Activated CD4-positive, CD25-positive, alpha-beta regulatory T cell treated with anti-CD3 and anti-CD28 coated beads, Interleukin-2, amount 50 U/mL, for 72 hours (primary cell): ENCODE measurements at places on chromosomes 3 and 15.

- DNase-seq: no peak
These were observed 5.8 kb upstream of the TOPAZ1 start for GRCh38 chr3:44235604-44236484.

DNA sequence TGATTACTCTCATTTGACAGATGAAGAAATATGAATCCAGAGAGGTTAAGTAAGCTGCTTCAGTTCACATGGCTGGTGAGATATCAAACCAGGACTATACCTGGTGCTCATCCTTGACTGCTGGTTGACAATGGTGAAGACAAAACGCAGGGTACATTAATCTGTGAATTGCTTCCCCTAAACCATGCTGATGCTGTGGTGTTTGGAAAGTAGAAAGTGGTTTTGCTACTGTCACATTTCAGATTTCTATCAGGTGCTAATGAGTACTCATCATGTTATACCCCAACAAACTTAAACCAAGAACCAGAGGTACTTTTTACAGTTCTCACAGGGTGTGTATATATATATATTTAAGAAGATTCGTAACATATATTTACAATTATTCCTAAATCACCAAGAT, 85.0 kb upstream of the PRTG start:
- no peak for DNase-seq

GRCh38 chr3:50299929-50300680, 900 bp upstream of the HYAL3 start:
- no peak for DNase-seq

DNA sequence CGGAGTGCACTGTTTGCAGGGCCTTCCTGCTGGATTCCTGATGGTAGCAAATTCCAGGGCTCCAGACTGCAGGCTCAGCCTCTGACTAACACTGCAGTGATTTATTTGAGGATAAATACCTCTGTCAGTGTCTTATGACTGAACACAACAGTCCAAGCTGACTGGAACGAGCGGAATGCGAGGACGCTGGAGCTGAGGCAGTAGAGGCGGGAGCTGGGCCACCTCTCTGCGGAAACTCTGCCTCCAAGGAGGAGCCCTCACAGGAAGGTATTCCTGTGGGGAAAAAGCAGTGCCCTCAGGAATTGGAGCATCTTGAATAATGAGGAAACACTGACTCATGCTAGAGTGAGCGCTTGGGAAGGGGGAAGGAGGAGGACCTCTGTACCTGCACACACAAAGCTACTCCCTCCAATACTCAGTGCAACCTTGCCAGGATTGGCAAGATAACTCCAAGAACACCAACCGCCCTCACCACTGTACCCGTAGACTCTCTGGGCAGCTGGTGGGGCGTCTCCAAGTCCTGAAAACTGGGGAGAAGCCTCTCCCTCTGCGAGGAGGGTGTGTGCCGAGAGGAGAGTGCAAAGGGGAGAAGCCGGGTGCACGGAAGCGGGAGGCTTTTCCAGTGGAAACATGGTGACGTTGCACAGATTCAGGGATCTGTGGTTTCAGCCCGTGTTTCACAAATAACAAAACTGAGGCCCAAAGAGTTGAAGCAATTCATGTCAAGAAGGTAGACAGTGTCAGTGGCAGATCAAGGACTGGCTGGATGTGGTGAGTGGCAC, 43.0 kb downstream of the VGLL4 start:
- DNase-seq: no peak

DNA sequence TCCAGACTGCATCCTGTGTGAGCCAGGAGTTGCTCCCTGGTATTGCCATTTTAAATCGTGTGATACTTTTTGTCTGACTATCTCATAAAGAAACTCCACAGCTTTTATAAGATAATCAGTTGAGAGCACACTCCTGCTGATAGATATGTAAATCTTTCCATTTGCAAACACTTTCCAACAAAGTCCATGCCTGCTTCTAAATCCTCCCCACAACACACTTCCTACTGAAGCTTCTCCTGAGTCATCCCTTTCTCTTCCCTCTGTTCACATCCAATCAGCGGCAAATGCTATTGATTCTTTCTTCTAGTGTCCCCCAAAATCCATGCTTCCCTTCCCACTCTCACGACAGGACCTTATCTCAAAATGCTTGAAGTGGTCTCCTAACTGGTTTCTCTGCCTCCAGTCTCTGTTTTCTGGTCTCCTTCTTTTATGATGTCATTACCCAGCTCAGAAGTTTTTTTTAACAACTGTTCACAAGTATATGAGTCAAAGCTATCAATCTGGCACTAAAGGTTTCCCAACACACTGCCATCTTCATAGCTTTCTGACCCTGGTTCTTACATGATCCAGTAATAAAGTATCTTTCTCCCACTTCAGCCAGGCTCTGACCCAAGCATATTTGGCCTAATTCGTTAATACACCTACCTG, 4.5 kb upstream of the WWTR1 start:
- DNase-seq: no peak

DNA sequence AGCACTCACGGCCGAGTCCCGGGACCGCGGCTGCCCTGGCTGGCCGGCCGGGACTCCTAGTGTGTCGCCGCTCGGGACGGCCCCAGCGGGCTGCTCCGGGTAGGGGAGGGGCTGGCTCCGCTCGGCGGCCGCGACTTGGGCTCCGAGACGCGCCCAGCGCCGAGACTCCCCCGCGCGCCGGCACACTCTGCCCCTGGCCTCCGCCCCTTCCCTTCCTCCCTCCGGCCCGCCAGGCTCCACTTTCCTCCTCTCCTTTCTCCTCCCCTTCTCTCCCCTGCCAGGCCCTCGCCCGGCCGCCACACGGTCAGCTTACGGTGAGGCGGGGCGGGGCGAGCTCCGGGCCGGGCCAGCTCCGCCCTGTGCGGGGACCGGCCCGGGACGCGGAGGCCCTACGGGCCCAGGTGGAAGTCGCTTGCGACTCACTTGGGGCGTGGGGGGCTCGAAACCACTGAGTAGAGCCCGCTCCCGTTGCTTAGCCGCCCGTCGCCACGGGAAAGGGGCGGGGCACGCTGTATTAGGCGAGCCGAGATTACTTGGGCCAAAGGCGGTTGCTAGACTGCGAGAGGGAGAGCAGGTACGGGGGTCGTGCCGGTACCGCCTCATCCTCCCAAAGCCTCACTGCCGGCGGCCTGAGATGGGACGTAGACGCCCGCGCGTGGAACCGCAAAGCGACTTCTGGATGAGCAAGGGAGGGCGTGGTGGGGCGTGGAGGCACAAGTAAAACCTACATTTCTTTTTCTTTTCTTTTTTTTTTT, at the start of gene ITGB5:
ITGB5 (minus strand) TSS at position 189 of the 755 bp plus-strand sequence. CDS start 365 bp downstream, outside the sequence.
- DNase-seq: peak; percentile 47

GRCh38 chr3:63874769-63875168, 11.1 kb downstream of the ATXN7 start:
- no peak for DNase-seq
